ENCODE measurements at places on chromosomes 5 and 9.

DNA sequence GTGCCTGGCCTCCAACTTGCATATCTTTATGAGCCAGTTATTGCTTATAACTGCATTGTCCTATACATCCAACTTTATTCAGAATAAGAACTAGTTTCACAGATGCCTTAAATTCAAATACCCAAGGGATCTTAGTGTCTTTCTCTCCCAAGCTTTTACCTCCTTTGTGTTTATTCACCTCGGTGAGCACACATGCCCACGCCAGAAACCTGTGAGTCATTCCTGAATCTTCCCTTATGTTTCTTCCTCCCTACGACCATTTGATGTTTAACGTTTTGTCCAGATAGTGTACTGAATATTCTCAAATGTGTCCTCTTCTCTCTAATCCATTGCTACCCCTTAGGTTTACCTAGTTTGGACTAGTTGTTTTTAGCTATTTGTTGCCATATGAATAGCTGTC lies 55.5 kb upstream of the MEGF10 start:
- no peak for DNase-seq

- no peak for DNase-seq
Measured at GRCh38 chr9:14366076-14366475, 52.1 kb upstream of the NFIB start.

- DNase-seq: no peak
Measured at GRCh38 chr5:74389531-74390305, 250.8 kb downstream of the ENC1 start.

DNA sequence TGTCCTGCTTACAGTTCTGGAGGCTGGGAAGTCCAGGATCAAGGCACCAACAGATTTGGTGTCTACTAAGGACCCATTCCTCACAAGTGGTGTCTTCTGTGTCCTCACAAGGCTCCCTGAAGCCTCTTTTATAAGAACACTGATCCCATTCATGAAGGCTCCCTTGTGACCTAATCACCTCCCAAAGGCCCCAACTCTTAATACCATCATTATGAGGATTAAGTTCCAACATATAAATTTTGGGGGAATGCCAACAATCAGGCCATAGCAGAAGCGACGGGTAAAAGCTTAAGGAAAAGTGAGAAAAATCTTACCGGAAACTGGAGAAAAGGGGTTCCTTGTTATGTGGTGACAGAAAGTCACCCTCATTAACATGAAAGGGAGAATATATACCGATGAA lies 11.2 kb downstream of the CTNNAL1 start:
- no peak for DNase-seq

- DNase-seq: no peak
Measured at GRCh38 chr5:137303509-137303908, 195.6 kb downstream of the SPOCK1 start.

DNA sequence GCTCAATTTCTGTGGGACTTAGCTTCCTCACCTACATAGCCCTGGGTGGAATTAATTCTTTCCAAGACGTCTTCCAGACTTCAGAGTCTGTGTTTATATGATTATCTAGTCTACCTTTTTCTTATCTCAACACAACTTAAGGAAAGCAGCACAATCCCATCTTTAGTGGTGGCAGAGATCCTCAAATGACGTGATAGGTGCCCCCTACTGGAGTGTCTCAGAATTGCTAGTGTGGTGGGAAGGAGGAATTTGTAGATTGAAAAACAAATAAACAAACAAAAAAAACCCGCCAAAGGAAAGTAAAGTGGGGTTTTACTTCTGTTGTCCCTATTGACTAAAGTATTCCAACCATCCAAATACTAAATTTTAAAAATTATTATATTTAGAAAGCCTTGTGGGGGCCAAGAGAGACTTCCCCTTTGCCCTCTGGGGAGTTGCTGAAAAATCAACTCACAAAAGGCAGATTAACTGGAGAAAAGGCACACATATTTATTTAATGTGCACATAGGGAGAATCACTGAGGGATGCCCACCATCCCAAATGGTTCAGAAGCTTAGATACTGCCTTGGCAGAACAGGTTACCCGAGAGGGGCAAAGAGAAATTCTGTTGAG lies 283.3 kb downstream of the TMEM167A start:
- DNase-seq: no peak

DNA sequence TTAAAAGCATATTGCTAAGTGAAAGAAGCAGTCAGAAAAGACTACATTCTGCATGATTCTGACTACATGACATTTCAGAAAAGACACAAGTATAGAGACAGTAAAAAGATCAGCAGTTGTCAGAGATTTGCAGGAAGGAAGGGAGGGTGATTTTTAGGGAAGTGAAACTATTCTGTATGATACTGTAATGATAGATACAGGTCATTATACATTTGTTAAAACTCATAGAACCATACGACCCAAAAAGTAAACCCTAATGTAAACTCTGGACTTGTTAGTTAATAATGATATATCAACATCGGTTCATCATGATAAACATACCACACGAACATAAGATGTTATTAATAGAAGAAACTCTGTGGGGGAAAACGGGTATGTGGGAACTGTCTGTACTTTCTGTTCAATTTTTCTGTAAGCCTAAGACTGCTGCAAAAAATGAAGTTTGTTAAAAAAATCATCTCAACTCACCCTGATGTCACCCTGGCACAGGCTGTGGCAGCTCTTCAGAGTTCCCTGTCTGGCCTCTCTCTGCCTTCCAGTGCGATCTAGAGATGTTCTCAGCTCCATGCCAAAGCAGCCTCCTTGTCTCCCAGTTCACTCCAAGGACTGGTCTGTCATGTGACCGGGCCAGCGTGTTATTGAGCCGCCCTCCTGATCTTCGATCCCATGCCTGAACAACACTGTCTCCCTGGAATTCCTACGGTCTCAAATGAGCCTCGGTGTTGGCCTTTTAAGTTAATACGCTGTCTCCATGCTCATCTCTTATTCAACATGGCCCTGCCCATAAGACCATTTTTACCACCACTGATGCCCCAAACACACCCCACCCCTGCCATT lies 35.4 kb downstream of the PRLR start:
- DNase-seq: no peak

DNA sequence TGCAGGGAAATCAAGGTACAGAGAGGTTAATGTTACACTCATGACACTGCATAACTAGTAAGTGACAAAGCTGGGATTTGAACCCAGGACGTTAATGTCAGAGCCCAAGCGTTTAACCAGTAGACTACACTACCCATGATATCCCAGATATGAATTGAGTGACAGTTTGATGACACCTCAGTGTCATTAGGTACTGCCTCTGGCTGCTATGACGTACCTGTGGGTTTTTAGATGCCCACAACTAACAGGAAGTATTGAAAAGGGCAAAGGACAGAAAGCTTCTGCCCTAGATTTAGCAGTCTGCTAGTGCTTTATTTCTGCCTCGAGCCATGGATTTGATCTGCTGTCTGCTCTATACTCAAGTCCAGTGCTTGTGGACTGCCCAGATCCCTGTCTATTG lies 56.2 kb downstream of the GLRA1 start:
- DNase-seq: no peak

GRCh38 chr9:123335193-123335985 lies 20.6 kb upstream of the CRB2 start:
- DNase-seq: no peak

DNA sequence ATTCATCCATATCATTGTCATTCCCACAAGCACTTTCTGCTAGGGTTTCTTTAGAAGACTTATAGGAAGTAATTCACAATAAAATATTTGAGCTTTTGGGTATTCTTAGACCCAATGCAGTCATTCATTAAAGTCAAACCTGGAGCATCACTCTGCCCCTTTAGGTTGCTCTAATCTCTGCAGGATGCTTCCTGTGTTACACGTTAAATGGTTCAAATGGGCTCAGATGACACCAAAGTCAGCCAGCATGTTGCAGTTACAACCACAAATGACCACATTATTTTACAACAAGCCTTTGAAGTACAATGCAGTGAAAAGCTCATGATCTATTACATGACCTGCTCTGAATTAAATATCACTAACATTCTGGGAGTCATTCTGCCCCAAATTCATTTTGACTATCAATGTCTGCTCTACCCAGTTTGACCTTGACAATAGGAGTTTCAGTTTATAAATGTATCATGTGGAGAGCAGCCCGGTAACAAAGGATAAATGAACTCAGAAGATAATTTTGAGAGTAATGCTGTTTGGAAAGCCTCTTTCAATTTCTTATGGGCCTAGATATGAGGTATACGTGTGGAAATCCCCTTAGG lies 668.6 kb upstream of the DMAC1 start:
- DNase-seq: no peak

GRCh38 chr5:51383131-51384121 lies at the start of gene ISL1:
ISL1 (plus strand) TSS chr5:51383448; CDS start chr5:51383672, 224 bp downstream.
- DNase-seq: no peak

Measured in vagina (tissue), 2 donors.